CD4-positive, alpha-beta memory T cell (primary cell): ENCODE measurements at places on chromosomes 2 and 18. TPM values are rescaled to one million over a fixed set of nuclear protein-coding genes. Genes with fewer than 3 reads are reported as not detected.
A peak's percentile ranks its signal among the peaks of the same experiment; 100 is the strongest.

GRCh38 chr2:111698089-111698488 is 185.9 kb downstream of the ANAPC1 start:
- H3K4me3 ChIP-seq, result no peak overlapping the region
- no peak for DNase-seq
- H3K4me1 ChIP-seq, result peaks cover 16% of the 10 kb centered on the region
- no peaks in the 10 kb centered on the region for H3K27me3 ChIP-seq

- no peaks in the 10 kb centered on the region for H3K27me3 ChIP-seq
- no peaks in the 10 kb centered on the region for H3K4me1 ChIP-seq
- DNase-seq, result no peak
- H3K4me3 ChIP-seq, result no peak overlapping the region
Observed at GRCh38 chr2:164257742-164258141, 363.5 kb downstream of the GRB14 start.

DNA sequence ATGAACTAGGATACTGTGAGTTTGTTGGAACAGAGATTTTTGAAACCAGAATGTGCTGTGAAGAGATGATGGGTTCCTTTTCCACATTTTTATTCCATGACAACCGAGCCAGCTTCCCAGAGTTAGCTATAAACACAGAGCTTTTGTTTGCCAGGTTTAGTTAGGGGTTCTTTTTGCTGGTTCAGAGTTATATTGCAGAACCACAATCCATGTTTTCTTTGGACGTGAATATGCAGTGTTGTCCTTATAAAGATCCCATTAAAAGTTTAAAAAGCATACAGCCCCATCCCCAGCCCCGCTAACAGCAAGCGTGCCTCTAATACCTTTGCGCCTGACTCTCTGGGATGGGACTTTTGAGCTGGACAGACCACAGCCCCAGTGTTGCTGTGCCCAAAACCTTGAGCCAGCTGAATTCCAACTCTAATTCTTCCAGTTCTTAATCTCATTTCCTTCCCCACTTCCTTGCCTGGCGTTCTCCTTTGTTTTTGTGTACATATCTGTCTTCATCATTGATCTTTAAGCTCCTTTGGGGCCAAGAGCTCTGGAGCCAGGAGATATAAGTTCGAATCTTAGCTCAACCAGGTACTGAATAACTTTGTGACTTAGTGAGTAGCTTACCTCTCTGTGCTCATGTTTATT is 72.3 kb downstream of the SPATS2L start:
- no peak overlapping the region for H3K4me3 ChIP-seq
- no peak for DNase-seq
- peaks cover 51% of the 10 kb centered on the region for H3K4me1 ChIP-seq

DNA sequence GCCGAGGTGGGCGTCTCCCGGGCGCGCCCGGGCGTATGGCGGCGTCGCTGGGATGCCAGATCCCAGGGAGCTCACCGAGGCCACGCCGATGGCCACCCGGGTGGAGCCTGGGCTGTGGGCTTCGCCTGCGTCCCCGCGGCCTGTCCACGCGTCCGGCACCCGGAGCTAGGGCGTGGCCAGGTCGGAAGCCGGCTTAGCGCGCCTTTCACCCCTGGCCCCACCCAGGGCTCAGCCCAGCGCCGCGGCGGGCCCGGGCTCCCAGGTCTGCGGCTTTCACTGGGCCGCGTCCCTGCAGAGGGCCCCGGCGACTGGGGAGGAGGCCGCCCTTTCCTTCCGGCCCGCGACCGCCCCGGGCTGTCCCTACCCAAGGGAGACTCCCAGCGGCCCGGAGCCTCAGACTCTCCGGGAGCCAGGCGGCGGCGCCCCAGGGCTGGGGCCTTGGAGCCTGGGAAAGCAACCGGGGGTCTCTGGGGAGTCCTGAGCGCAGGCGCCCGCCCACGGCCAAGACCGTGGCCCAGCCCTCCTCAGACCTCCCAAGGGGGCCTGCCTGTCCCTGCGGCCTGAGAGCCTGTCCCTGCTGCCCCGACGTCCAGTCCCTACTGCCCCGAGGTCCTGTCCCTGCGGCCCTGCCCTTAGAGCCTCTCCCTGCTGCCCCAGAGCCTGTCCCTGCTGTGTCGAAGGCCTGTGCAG is 36.3 kb upstream of the ITM2C start:
- DNase-seq, result no peak
- H3K27ac ChIP-seq, result no peak overlapping the region
- H3K27me3 ChIP-seq, result no peaks in the 10 kb centered on the region
- no peak overlapping the region for H3K4me3 ChIP-seq
- H3K36me3 ChIP-seq, result no peaks in the 10 kb centered on the region

- DNase-seq, result no peak
- no peaks in the 10 kb centered on the region for H3K4me1 ChIP-seq
- H3K36me3 ChIP-seq, result no peaks in the 10 kb centered on the region
- no peak overlapping the region for H3K4me3 ChIP-seq
- H3K27ac ChIP-seq, result no peak overlapping the region
Observed at GRCh38 chr2:16179701-16180416, 239.5 kb downstream of the MYCN start.

DNA sequence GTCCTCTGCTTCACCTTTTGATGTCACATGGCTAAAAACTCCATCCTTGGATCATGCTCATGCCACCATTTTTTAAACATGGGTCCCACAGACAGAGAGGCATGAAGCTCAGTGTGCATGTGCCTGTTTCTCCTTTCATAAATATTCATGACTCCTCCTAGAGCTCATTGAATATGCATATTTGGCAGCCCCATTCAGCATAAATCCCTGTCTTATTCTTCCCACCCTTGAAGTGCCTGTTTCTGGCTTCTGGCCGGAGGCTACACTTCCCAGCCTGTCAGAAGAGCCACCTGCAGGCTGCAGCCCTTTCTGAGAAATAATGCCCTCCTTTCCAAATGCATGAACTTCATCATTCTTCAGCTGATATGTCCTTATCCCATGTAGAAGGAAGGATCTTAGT is 109.7 kb downstream of the LDLRAD4 start:
- H3K4me3 ChIP-seq, result no peak overlapping the region
- H3K4me1 ChIP-seq, result no peaks in the 10 kb centered on the region
- DNase-seq, result no peak
- no peaks in the 10 kb centered on the region for H3K27me3 ChIP-seq
- H3K36me3 ChIP-seq, result no peaks in the 10 kb centered on the region
- no peak overlapping the region for H3K27ac ChIP-seq

DNA sequence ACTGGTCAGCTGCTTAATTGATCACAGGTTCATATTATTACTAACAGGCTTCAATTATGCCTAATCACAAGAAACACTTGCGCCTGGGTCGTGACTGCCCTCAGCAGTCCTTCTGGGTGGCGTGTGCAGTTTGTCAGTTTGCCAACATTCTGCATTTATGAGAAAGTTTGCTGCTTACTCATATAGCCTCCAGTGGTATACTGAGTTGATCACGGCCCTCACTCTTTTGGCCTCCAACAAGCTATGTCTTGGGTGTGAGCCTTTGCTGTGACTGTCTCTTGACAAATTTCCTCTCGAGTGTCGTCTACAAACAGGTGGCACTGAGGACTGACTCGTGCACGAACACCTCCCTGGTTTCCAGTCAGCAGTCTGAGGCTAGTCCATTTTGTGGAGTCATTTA is 27.3 kb downstream of the DCDC2C start:
- no peak overlapping the region for H3K4me3 ChIP-seq
- no peaks in the 10 kb centered on the region for H3K36me3 ChIP-seq
- no peak overlapping the region for H3K27ac ChIP-seq
- no peak for DNase-seq

- peak; percentile 10 for DNase-seq
- no peaks in the 10 kb centered on the region for H3K36me3 ChIP-seq
- no peaks in the 10 kb centered on the region for H3K4me1 ChIP-seq
- no peak overlapping the region for H3K27ac ChIP-seq
- no peaks in the 10 kb centered on the region for H3K27me3 ChIP-seq
- no peak overlapping the region for H3K4me3 ChIP-seq
Observed at GRCh38 chr2:54503192-54503591, 47.1 kb downstream of the SPTBN1 start.

GRCh38 chr18:60295674-60296073 is 76.9 kb downstream of the MC4R start:
- no peak overlapping the region for H3K4me3 ChIP-seq
- no peak for DNase-seq
- no peaks in the 10 kb centered on the region for H3K27me3 ChIP-seq
- H3K36me3 ChIP-seq, result no peaks in the 10 kb centered on the region
- H3K4me1 ChIP-seq, result no peaks in the 10 kb centered on the region
- no peak overlapping the region for H3K27ac ChIP-seq

DNA sequence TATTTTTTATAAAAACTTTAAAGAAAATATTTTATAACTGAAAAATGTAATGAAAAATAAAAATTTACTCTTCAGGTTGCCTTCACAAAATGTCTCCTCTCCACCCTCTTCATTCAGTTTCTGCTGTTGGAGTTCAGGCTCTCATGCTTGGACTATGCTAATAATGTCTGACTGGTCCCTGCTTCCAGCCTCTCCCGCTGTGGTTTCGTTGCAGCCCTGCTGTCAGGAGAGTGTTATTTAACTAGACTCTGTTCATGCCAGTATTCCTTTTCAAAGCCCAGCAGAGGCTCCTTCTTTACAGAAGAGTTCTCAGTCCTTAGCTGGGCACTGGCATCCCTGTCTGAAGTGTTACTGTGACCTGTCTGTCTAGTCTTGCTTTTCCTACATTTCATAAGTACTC is 40.4 kb downstream of the CLIP4 start:
- no peak overlapping the region for H3K4me3 ChIP-seq
- H3K27ac ChIP-seq, result no peak overlapping the region
- no peaks in the 10 kb centered on the region for H3K4me1 ChIP-seq
- H3K27me3 ChIP-seq, result no peaks in the 10 kb centered on the region

GRCh38 chr18:35174093-35174731 is 66.6 kb upstream of the ZNF397 start:
- H3K36me3 ChIP-seq, result no peaks in the 10 kb centered on the region
- no peak for DNase-seq
- no peaks in the 10 kb centered on the region for H3K27me3 ChIP-seq
- peaks cover 7% of the 10 kb centered on the region for H3K4me1 ChIP-seq
- no peak overlapping the region for H3K4me3 ChIP-seq
- no peak overlapping the region for H3K27ac ChIP-seq

GRCh38 chr2:42791606-42792005 is 777 bp downstream of the HAAO start:
- H3K27ac ChIP-seq, result no peak overlapping the region
- H3K4me1 ChIP-seq, result peaks cover 9% of the 10 kb centered on the region
- H3K27me3 ChIP-seq, result peaks cover 22% of the 10 kb centered on the region
- no peaks in the 10 kb centered on the region for H3K36me3 ChIP-seq

DNA sequence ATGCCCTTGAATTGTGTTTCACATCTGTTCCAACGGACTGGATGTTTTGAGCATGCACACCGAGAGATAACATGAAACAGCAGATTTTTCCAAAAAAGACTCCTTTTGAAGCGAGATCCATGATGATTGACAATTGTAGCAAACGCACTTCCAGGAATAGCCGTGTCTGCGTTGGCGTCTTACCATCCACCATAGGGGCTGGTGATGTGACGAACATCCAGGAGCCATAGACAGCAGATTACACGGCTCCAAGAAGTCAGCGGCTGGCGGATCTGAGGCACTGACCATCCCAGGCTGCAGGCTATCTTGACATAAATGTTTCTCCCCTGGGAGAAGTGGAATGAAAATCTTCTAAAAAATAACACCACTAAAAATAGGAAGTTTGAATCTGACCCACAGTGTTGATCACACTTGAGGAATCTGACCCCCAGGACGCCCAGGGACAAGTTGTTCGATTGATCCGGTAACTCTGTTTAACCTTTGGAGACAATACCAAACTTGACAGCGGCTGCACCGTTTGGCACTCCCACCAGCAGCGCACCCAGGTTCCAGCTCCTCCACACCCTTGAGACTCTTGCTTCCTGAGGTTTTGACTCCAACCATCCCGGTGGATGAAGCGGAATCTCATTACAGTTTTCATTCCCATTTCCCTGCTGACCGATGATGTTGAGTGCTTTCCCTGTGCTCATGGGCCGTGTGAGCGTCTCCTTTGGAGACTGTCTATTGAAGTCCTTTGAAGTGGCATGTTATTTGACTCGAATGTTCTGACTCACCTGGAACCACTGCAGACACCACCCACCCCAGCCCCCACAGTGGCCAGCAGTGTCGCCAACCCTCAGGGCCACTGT is 140.0 kb upstream of the GPC1 start:
- H3K4me1 ChIP-seq, result no peaks in the 10 kb centered on the region
- no peak overlapping the region for H3K4me3 ChIP-seq
- no peaks in the 10 kb centered on the region for H3K27me3 ChIP-seq
- no peak overlapping the region for H3K27ac ChIP-seq

GRCh38 chr2:236670235-236670620 is 100.6 kb downstream of the ACKR3 start:
- H3K4me1 ChIP-seq, result no peaks in the 10 kb centered on the region
- H3K27me3 ChIP-seq, result no peaks in the 10 kb centered on the region
- no peaks in the 10 kb centered on the region for H3K36me3 ChIP-seq
- no peak overlapping the region for H3K27ac ChIP-seq
- no peak overlapping the region for H3K4me3 ChIP-seq

- no peak overlapping the region for H3K27ac ChIP-seq
- peaks cover 13% of the 10 kb centered on the region for H3K27me3 ChIP-seq
- no peaks in the 10 kb centered on the region for H3K36me3 ChIP-seq
- no peak for DNase-seq
- no peak overlapping the region for H3K4me3 ChIP-seq
Observed at GRCh38 chr18:57447154-57447621, 12.0 kb downstream of the ONECUT2 start.

DNA sequence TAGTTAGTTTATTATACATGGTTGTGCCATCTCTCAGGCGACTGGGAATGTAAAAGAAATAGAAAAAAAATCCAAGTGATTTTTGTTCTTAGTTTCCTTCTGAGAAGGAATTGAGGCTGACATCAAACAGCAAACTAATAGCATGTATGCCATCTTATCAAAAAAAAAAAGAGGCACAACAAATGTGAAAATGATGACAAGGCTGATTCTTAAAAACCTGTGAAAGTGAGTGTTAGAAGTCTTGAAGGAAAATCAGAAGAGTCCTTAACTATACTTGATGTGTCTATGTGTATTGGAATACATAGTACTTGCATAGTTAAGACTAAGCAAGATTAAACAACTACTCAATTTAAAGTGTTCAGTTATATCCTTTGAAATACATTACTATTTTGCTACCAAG is 161.0 kb downstream of the CCDC85A start:
- H3K36me3 ChIP-seq, result no peaks in the 10 kb centered on the region
- DNase-seq, result no peak
- H3K27ac ChIP-seq, result no peak overlapping the region
- no peaks in the 10 kb centered on the region for H3K4me1 ChIP-seq

DNA sequence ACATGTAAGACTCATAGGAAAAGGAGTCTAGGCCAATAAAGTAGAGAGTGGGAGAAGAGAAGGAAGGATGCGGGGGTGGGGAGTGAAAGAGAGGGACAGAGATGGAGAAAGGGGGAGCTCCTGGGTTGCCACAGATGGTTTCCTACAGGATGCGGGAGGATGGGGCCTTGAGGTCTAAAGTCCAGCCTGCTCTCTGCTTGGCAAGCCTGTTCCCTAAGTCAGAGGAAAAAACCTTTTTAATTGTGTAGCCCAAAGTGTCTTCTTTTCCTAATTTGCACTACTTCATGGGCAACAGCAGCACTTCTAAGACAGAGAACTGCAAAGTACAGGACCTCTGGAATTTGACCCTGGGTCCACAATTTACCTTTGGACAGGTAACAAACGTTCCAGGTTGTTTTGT is 1.4 kb upstream of the FAM110C start:
- H3K27me3 ChIP-seq, result peaks cover 5% of the 10 kb centered on the region
- DNase-seq, result no peak
- H3K4me1 ChIP-seq, result peaks cover 24% of the 10 kb centered on the region
- H3K27ac ChIP-seq, result no peak overlapping the region
- H3K4me3 ChIP-seq, result no peak overlapping the region
- no peaks in the 10 kb centered on the region for H3K36me3 ChIP-seq

GRCh38 chr2:222756951-222757650 is 85.6 kb downstream of the MOGAT1 start:
- H3K4me1 ChIP-seq, result no peaks in the 10 kb centered on the region
- no peak for DNase-seq
- no peak overlapping the region for H3K4me3 ChIP-seq
- no peak overlapping the region for H3K27ac ChIP-seq
- no peaks in the 10 kb centered on the region for H3K27me3 ChIP-seq

Gene RBM43
- total RNA-seq, result 20.7 TPM

Gene ERBB4
- total RNA-seq, result not detected

Gene RGPD8
- total RNA-seq, result 30.1 TPM

Gene SERTAD2
- 23.5 TPM for total RNA-seq
